Activated CD4-positive, alpha-beta T cell treated with anti-CD3 and anti-CD28 coated beads for 1 hour (primary cell): ENCODE measurements at places on chromosomes 5 and 9.

- no peak for DNase-seq
Measured at GRCh38 chr5:143436871-143437270, 33.4 kb upstream of the NR3C1 start.

DNA sequence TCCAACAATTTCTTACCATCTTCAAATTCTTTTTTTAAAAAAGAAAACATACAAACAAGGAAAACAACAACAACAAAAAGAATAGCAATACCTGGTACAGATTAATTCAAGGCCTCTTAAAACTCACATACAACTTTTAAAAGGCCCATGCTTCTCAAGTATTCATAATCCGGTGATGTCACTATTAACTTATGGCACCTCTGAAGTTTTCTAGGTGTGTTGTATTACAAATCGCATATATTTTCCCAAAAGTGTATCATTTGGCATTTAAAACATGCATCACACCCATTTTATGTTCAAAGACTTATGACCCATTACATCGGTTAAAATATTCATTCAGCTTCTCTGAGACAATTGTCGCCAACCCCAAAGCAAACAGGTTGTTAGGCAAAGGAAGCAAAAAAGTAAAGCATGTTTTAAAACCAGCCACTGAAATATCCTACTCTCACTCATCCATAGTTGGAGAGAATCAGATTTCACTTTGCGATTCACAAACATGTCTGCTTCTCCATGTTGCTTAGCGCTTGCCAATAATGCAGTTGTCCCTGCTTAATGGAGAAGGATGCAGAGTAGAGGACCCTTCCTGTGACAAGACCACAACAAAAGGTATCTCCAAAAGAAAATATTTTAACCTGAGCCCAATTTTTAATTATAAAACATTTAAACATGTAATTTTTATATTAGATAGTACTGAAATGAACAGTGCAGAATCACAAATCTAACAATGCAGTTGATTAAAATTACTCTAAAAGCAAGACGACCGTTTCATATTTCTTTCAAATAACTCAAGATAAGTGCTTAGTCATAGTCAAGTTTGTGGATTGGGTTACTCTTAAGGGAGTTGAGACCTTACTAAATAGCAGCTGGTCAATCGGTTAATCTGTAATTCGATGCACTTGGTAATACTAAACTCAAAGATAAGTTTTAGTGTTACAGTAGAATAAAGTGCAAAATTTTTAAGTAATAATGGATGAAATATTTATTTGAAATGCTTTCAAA lies 1.6 kb downstream of the SKP1 start:
- no peak for DNase-seq

GRCh38 chr5:25005431-25005830 lies 360.7 kb upstream of the CDH10 start:
- no peak for DNase-seq

GRCh38 chr9:133347515-133347984 lies 381 bp downstream of the MED22 start:
- no peak for DNase-seq

DNA sequence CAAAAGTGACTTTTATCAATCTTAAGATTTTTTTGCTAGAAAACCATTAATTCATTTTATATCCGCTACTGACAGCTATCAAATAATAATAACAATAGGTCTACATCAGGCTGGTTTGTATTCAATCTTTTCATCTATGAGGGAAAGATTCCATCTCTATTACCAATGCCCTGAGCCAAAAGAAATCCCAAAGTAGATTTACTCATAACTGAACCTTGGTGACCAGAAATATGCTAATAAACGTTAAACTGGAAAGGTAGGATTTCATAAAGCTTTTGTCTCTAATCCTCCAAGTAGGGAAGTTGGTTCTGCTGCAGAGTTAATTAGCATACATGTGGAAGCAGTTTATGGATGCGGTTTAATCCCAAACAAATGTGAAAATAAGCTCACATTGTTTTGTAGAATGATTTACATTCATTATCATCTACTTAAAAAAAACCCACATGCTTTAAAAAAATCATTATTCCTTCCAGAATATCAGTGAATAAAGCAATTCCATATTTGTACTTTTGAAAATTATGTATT lies 715.5 kb downstream of the CETN3 start:
- DNase-seq, result no peak

DNA sequence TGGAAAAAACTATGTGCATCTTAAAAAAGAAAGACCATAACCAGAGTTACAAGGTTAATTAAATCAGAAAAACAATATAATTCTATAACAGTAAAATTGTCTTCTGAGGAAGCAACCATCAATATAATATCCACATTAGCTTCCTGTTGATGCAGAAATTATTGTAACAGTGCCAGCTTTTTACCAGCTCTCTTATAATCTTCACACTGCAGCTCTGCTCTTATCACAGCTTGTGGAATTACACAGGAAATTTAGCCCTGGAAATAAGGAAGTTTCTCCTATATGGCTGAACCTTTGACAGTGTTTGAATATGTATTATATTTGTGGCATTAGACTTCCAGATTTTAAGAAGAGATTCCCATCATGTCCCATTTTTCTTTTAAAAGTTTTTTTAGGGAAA lies 49.1 kb upstream of the TEK start:
- no peak for DNase-seq

- no peak for DNase-seq
Measured at GRCh38 chr5:102807878-102808502, 52.9 kb downstream of the PAM start.
